Cardiac fibroblast (primary cell): ENCODE measurements at places on chromosomes 7 and 10.

GRCh38 chr7:34734771-34735170 is 76.8 kb downstream of the NPSR1 start:
- DNase-seq: no peak

- DNase-seq: peak; percentile 27
These were observed 9.1 kb upstream of the ZYX start for GRCh38 chr7:143372070-143372469.

DNA sequence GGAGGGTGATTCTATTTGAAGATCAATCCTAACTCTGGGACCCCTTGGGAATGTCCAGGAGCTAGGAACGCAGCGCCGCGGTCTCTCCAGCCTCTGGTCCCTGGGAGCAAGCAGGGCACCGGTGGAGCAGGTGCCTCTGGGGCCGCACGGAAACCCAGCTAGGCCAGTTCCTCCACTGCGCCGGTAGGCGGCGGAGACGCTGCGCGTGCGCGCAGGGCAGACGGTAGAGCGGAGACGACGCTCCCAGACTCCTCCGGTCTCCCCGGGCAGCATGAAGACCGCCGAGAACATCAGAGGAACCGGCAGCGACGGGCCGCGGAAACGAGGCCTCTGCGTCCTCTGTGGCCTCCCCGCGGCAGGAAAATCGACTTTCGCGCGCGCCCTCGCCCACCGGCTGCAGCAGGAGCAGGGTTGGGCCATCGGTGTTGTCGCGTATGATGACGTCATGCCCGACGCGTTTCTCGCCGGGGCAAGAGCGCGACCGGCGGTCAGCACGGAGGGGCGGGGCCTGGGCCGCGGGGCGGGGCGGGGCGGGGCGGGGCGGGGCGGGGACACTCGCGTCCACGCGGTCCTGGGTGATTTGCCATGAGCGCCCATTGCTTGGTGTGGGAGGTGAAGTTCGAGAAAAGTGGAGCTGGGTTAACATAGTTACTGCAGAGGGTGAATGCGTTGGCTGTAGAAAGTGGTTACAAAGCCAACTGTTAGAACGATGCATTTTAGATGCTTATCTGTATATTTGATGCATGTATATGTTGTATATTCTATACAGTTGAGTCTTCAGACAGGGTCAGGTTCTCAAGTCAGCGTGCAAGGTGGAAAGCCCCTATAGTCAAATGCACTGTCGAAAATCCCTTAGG is at the start of gene PSTK:
Gene PSTK, plus strand, starts transcription at position 193 of the 857 bp plus-strand sequence. Its CDS starts 79 bp downstream, at position 272.
- DNase-seq: peak; percentile 94

- DNase-seq: peak; percentile 53
These were observed 25.7 kb downstream of the SUV39H2 start for GRCh38 chr10:14904316-14904732.

- no peak for DNase-seq
These were observed 9.2 kb upstream of the MYO1G start for GRCh38 chr7:44987996-44988395.

GRCh38 chr7:118855290-118855689 is 630.8 kb downstream of the ANKRD7 start:
- DNase-seq: no peak

DNA sequence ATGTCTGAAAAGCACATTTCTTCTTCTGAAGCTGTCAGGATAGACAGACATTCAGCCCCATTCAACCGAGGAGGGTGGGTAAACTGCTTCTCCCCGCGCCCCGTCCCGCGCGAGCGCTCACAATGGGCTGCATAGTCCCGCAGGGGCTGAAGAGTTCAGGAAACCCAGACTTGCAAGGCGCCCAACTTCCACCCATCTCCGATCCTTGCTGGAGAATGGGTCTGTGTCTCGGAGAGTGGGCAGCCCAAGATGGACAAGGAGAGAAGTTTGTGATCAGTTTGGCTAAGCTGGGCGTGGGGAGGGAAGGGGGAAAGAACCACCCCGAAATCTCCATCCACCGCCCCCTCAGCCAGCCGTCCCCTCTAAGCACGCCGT is 686 bp downstream of the AASS start:
- DNase-seq: peak; percentile 34

- peak; percentile 77 for DNase-seq
These were observed 23.3 kb upstream of the SMARCD3 start for GRCh38 chr7:151271699-151272355.

- DNase-seq: peak; percentile 53
These were observed 66.4 kb upstream of the ZNF438 start for GRCh38 chr10:31098046-31098445.

DNA sequence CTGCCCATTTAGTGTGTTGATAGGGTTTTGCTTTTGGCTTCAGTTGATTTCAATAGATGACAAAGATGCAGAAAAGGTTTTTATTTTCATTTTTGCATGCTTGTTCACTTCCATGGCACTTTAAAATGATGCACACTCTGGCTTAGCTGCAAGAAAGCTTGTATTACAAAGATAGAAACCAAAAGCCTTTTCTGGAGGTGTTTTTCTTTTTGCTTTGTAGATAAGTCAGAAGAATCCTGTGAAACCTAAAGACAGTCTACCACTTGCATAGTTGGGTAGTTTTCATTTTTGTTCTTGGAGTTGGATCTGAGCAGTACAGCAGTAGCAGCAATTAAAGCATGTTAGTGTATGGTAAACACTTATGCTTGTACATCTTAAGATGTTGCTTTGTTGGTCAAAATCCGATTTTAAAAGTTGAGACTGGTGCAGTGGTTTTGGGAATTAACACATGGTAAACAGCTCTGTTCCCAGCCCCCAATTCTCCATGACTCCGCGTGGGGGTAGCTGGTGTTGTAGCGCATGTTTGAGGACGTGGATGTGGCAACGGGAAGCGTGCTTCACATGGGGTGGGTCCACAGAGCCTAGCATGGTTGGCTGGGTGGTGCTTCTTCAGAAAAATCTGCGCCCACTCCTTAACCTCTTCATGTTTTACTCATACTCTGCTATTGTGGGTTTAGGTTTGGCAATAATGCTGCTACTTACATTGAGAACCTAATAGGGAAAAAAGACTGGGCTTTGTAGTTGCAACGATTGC is 19.8 kb downstream of the CCNY start:
- DNase-seq: no peak

DNA sequence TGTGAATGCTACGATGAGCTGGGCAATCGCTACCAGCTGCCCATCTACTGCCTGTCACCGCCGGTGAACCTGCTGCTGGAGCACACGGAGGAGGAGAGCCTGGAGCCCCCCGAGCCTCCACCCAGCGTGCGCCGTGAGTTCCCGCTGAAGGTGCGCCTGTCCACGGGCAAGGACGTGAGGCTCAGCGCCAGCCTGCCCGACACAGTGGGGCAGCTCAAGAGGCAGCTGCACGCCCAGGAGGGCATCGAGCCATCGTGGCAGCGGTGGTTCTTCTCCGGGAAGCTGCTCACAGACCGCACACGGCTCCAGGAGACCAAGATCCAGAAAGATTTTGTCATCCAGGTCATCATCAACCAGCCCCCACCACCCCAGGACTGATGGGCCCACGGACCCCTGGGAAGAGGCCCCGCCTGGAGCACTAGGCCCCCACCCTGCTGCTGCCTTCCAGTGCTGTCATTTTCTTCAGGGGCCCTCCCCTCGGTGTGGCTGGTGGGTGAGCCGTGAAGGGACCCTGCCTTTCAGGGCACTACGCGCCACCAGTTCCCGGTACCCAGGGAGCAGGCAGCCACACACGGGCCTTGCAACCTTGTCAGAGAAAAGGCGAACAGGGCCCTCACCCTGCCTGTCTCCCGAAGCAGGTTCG is 2.3 kb upstream of the ANKRD2 start:
- DNase-seq: no peak

GRCh38 chr10:131094527-131095312 is 216.8 kb downstream of the TCERG1L start:
- peak; percentile 2 for DNase-seq

DNA sequence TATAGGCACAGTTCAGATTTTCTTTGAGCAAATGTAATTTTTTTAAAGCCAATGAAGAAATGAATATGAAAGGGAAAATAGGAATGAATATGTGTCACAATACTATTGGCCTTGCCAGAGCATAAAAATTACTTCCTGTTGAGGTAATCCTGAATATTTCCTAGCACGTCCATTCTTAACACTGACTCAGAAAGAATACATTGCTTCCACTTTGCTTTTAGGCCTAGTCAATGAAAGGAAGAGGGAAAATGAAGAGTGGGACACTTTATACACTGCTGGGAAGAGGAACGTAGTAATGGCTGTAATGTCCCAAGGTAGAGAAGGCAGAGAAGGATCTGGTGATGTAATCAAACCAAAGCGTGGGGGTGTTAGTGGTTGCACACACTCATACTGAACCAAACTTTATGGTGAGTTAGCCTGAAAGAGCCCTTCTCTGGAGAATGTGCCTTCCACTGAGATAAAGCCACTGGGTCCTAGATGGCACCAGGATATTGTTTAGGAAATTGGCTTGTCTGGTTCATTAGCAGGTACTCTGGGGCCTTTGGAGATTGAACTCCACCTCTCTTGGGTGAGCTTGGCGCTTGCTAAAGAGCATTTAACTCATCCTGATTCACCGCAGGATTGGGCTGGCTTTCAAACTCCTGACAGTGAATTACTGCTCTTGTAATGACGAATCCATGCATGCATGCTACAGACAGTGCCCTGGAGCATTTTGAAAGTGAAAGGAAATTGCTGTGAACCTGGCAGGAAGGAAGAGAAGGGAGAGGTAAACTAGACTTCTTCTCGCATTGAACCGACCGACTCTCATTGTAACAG is 254.9 kb downstream of the KIAA1217 start:
- DNase-seq: peak; percentile 91

GRCh38 chr7:18235819-18236218 is 208.2 kb upstream of the PRPS1L1 start:
- no peak for DNase-seq

DNA sequence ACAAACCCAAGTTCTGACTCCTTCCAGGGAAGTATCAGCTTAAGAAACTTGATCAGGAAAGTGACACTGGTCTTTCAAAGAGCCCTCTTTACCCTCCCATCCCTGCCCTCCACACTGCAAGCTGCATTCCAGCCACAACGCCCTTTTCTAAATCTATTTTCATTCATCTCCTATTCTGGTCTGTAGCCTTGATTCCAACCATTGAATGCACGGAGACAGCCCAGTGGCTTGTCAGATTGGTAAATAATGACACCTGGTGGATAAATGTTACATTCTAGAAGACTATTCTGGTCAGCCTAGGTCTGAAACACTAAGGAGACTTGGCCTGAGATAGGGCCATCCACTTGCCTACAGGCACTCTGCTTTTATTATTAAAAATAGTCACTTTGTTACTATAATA is 20.9 kb downstream of the MORN4 start:
- DNase-seq: peak; percentile 73

- DNase-seq: no peak
These were observed 15.3 kb downstream of the POT1 start for GRCh38 chr7:124914298-124914697.

DNA sequence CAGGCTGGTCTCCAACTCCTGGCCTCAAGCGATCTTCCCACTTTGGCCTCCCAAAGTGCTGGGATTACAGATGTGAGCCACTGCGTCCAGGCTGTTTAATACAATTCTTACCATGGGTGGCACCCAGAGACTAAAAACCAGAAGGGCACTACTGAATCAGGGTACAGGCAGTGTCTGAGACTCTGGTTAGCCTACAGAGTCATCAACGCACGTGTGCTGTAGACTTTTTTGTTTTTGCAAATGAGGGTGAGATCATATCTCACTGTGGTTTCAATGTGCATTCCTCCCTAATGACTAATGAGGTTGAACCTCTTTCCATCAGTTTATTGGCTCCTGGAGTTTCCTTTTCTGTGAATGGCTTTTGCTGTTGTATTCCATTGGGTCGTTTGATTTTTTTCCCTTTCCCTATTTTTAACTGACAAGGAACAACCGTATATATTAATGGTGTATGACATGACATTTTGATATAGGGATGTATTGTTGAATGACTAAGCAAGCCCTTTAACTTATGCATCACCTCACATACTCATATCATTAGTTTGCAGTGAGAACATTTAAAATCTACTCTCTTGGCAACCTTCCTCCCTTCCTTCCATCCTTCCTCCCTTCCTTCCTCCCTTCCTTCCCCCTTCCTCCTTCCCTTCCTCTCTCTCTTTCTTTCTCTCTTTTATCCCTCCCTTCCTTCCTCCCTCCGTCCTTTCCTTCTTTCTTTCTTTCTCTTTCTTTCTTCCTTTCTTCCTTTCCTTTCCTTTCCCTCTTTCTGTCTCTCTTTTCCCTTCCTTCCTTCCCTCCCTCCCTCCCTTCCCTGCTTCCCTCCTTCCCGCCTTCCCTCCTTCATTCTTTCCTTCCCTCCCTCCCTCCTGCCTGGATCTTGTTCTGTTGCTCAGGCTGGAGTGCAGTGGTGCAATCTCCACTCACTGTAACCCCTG is 9.3 kb upstream of the TMEM270 start:
- DNase-seq: peak; percentile 98

- no peak for DNase-seq
These were observed 23.7 kb downstream of the SHH start for GRCh38 chr7:155788616-155789000.

- peak; percentile 2 for DNase-seq
These were observed 187.9 kb downstream of the PCDH15 start for GRCh38 chr10:54613162-54613561.

- DNase-seq: no peak
These were observed at the start of gene HEPACAM2 for GRCh38 chr7:93226310-93226709. Gene HEPACAM2, minus strand, starts transcription at chr7:93226469.

DNA sequence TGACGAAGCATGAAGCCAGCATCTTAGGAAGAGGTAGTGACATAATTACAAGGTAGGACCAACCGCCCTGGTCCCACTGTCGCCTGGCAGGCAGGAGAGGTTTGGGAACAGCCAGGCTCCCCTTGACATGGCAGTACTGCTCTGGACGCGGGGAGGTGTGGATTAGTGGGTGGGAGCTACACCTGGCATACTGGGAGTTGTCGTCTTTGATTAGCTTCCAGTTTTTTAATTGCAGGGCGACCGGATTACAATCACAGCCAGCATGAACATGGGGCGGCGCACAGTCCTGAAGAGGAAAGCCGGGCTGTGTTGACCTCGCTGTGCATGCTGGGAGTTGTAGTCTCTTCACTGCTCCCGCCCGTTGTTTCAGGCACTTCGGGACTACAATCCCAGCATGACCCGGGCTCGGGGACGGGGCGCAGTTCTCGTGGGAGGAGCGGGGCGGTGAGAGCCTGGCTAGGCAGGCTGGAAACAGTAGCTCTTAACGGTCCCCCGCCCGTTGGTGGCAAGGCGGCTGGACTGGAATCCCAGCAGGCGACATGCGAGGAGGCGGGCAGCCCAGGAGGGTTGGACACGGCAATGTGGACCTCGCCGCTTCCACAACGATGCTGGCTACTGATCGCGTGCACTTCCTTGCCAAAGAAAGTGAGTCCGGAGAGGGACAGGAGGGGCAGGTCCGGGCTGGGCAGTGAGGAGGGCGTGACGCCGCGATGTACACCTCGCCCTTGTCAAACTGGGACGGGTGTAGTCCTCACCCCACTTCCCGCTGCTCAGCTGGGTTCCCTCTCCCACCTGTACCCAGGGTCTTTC is 98.0 kb upstream of the ZNF722 start:
- peak; percentile 14 for DNase-seq
